Activated gamma-delta T cell treated with anti-CD3 and anti-CD28 coated beads, Interleukin-2, amount 50 U/mL, for 16 hours (primary cell): ENCODE measurements at places on chromosomes 13 and 19.

GRCh38 chr13:59363313-59363712, 800.4 kb downstream of the DIAPH3 start:
- DNase-seq: no peak

DNA sequence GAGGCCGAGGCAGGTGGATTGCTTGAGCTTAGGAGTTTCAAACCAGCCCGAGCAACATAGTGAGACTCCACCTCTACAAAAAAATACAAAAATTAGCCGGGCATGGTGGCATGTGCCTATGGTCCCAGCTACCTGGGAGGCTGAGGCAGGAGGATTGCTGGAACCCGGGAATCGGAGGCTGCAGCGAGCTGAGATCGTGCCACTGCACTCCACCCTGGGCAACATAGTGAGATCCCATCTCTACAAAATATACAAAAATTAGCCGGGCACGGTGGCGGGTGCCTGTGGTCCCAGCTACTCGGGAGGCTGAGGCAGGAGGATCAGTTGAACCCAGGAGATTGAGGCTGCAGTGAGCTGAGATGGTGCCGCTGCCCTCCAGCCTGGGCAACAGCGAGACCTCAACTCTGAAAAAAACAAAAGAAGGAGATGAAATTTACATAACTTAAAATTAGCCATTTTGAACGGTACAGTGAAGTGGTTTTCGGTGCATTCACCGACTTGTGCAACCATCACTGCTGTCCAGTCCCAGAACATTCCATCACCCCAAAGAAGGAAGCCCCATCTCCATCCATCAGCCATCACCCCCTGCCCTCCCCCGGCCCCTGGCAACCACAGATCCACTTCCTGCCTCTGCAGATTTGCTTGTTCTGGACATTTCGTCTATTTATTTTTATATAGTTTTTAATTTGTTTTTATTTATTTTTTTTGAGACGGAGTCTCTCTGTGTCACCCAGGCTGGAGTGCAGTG, 1.6 kb upstream of the AZU1 start:
- no peak for DNase-seq

DNA sequence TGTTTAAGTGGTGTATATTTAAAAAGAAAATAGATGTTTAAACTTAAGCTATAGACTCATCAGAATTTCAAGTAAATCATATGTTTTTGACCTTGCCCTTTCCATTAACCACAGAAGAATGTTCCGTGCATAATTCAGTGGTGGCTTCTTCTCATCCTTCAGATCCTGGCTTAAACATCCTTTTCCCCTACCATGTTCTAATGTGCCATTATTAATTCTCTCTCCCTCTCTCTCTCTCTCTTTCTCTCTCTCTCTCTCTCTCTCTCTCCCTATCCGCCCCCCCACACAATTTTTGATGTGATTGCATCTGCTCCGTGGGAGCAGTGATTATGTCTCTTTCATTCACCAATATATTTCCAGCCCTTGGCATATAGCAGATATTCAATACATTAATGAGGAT, 116.4 kb downstream of the DCLK1 start:
- no peak for DNase-seq

DNA sequence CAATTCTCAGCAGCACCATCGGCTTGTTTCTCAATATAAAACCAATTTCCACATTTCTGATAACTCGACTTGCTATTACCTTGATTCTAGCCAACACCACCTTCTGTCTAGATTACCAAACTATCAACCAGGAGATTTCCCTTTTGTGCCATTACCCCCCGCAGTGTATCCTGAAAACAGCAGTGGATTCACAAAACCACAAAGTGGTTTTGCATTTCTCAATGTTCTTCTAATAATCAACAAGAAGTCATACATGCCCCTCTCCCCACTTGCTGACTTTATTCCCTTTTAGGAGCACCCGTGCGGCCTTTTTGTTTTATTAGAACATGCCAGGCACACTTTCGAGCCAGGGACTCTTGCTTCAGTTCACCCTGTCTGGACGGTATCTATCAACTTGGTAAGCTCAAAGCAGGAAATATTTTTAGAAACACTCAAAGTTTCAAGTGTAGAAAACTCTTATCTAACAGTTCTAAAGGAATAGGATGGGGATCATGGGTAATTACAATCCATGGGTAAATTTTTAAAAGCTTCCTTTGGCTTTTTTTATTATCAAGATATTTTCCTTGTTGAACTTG, 967.4 kb downstream of the EFNB2 start:
- no peak for DNase-seq
